ENCODE measurements at places on chromosomes 7 and 10.
A peak's percentile ranks its signal among the peaks of the same experiment; 100 is the strongest.

DNA sequence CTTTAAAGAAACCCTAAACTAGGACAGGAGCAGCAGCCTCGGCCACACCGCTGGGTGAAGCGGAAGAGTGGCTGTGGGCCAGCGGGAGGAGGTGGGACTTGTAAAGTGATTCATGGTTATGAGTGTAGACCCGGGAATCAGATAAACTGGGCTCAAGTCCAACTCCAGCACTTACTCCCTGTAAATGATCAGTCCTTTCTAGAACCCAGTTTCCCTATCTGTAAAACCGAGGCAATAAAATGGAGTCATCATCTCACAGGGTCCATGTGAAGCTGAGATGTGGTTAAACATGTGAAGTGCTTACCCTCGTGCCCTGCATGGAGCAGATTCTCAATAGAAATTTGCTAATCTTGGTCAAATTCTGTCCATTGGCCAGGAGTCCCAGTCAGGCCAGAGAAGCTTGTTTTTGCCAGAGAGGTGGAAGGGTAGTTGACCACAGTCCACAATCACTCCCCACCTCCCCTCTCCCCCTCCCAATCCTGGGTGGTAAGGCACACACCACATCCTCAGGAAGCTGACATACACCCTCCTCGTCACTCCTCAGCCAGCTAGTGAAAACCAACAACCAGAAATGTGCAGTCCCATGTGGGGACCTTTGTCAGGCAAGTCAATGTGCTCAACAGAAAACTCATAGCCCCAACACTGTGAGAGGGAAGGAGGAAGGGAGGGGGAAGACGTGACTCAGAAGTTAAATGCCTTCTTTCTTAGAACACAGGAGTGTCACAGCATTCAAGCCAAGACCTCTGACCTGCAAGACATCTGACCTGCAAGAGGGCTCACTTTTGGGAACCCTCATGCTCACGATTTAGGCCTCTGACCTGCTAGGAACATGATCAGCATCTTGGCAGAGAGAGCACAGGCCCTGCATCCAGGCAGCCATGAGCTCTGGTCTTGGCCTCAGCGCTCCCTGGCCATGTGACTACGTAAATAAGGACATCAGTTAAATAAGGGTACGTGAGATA is 145.1 kb downstream of the PLXNA4 start:
- peak; percentile 11 for DNase-seq

DNA sequence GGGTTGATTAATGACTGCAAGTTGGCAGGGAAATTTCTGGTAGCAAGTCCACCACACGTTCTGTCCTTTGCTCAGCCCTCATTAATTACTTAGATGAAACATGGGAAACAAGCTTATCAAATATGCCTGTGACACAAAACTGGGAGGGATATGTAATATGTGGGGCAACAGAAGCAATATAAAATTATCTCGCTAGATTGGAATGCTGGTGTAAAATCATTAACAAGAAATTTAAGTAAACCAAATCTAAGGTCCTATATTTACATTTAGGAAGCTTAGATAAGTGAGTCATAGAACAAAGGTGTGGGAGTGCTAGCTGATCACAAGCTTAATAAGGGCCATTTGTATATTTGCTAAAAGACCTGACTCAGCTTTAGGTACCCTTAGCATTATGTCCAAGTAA is 23.5 kb downstream of the TRPV5 start:
- no peak for DNase-seq

GRCh38 chr7:134891262-134891695 is 95.0 kb upstream of the AGBL3 start:
- no peak for DNase-seq

DNA sequence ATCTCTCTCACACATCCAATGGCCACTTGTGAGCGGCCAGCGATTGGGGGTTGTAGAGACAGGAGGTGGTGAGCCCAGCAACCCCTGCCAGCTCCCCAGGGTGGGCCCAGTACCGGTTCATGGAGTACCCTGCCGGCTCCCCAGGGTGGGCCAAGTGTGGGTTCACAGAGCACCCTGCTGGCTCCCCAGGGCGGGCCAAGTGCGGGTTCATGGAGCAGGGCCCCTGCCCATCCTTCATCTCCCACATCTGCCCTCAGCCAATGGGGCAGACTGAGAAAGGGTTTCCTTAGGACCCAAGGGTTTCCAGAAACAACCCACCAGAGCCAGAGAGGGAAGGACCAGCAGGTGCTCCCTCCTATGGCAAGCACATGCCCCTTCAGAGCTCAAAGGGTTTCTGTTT is 21.4 kb upstream of the SLIT1 start:
- no peak for DNase-seq

GRCh38 chr10:12875100-12875499 is 126.4 kb downstream of the CCDC3 start:
- no peak for DNase-seq

DNA sequence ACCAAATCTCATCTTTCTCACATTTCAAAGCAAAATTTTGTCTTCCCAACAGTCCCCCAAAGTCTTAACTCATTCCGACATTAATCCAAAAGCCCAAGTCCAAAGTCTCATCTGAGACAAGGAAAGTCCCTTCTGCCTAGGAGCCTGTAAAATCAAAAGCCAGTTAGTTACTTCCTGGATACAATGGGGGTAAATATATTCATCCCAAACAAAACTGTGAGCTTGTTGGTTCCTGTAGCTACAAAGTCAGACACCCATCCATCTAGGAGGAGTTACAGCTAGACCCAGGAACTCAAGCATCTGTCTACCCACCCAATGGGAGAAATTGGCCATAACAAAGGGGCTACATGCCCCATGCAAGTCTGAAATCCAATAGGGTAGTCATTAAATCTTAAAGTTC is 51.9 kb downstream of the MTURN start:
- DNase-seq: no peak

- DNase-seq: peak; percentile 58
Observed at GRCh38 chr10:17206210-17206709, 4.8 kb upstream of the TRDMT1 start.

DNA sequence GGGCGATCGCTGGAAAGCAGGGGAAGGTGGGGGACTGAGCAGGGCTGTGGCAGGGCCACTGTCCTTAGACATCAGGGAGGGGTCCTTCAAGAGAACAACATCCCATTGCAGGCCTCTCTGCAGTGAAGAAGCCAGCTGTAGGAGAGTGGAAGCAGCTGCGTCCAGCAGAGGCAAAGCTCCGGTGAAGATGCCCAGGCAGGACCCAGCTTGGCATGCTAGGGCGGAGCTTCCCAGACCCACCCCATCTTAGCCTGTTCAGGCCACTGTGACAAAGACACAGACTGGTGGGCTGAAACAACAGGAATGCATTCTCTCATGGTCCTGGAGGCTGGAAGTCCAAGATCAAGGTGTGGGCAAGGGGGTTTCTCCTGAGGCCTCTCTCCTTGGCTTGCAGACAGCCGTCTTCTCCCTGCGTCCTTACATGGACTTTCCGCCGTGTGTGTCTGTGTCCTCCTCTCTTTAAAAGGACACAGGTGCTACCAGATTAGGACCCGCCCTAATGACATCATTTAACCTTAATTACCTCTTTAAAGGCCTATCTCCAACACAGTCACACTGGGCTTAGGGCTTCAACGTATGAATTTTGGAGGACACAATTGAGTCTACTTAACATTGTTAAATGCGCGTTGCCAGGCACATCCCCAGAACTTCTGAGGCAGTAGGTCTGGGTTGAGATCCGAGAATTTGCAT is 178.1 kb upstream of the GRB10 start:
- no peak for DNase-seq

- no peak for DNase-seq
Observed at GRCh38 chr10:100723180-100723579, 22.2 kb upstream of the PAX2 start.

DNA sequence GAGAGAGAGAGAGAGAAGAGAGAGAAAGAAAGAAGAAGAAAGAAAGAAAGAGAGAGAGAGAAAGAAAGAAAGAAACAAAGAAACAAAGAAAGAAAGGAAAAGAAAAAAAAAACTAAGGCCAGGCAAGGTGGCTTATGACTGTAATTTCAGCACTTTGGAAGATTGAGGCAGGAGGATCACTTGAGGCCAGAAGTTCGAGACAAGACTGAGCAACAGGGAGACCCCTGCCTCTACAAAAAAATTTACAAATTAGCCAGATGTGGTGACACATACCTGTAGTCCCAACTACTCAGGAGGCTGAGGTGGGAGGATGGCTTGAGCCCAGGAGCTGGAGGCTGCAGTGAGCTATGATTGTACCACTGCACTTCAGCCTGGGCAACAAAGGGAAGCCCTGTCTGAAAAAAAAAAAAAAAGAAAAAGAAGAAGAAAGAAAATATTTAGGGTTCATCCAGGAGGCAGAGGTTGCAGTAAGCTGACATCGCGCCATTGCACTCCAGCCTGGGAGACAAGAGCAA is 2.8 kb downstream of the SERPINE1 start:
- DNase-seq: no peak

GRCh38 chr7:123538897-123539296 is 4.5 kb upstream of the IQUB start:
- DNase-seq: no peak

DNA sequence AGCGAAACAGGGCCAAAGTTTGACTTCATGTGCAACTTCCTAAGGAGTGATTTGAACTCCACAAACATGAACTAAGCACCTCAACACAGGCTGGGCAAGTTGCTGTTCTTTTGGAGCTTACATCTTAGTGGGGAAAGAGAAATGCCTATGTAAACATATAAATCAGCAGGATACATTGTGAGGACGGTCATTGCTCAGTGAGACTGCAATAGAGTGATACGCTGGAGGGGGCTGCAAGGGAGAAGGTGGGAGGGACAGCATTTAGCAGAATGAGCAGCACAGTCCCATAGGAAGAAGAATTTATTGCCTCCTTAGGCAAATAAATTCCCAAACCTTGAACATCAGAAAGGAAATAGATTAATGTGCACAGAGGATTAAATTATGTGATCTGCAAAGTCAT is 90.0 kb downstream of the EGFR start:
- DNase-seq: no peak
